ENCODE measurements at places on chromosomes 16 and 17. TPM values are rescaled to one million over a fixed set of nuclear protein-coding genes. Genes with fewer than 3 reads are reported as not detected.

The ANKRD40CL gene
- not detected for polyA plus RNA-seq

The KRTAP4-5 gene
- polyA plus RNA-seq = not detected

The ITGB4 gene
- polyA plus RNA-seq = 0.28 TPM

The BAIAP3 gene
- 0.20 TPM for polyA plus RNA-seq

The MT4 gene
- not detected for polyA plus RNA-seq

The HEATR9 gene
- polyA plus RNA-seq = not detected

DNA sequence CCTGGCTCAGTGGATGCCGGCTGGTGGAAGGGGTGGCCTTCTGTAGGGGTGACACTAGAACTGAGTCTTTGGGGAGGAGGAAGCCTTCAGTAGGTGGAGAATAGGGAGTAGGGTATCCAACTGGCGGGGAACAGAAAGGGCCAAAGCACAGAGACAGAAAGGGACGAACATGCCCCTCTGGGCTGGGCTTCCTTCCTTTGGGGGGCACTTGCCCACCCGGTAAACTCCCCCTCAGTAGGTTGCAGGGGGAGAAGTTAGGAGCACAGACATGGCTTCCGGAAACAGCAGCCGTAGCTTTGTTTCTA is 774 bp downstream of the ENGASE start:
- DNase-seq = peak; percentile 30

DNA sequence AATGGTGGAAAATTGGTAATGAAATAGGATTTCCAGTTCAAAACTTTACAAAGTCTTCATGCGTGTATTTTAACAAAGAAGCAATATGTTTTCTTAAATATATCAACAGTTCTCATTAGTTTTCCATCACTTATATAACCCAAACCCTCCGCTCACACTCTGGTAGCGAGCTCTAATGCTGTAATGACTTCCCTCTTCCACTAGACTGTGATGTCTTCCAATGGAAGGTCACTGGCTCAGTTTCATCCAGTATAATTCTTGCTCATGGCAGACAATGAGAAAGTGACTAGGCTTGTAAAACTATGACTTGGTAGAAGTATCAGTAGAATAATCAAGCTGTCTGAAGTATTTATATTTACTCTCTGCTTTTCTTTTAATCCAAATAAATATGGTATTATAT is 32.8 kb downstream of the NETO2 start:
- no peak for DNase-seq

GRCh38 chr17:3773511-3773910 is 27.5 kb downstream of the ITGAE start:
- no peak for DNase-seq

- DNase-seq = peak; percentile 41
Observed at GRCh38 chr17:76252040-76252954, 12.0 kb upstream of the RNF157 start.

DNA sequence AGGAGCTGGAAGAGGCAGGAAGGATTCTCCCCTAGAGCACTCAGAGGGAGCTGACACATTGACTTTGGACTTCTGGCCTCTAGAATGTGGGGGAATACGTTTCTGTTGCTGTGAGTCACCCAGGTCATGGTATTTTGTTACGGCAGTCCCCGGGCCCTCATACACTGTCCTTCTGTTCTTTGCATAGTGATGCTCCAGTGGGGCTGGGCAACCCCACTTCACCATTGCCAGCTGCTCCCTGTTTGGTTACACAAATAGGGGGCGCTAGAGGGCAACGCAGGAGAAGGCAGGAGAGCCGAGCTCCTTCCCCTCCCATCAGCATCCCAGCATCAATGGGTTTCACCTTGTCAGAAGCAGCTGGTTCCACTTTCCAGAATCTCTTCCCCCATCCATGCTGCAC is 257.7 kb upstream of the FOXF1 start:
- no peak for DNase-seq

DNA sequence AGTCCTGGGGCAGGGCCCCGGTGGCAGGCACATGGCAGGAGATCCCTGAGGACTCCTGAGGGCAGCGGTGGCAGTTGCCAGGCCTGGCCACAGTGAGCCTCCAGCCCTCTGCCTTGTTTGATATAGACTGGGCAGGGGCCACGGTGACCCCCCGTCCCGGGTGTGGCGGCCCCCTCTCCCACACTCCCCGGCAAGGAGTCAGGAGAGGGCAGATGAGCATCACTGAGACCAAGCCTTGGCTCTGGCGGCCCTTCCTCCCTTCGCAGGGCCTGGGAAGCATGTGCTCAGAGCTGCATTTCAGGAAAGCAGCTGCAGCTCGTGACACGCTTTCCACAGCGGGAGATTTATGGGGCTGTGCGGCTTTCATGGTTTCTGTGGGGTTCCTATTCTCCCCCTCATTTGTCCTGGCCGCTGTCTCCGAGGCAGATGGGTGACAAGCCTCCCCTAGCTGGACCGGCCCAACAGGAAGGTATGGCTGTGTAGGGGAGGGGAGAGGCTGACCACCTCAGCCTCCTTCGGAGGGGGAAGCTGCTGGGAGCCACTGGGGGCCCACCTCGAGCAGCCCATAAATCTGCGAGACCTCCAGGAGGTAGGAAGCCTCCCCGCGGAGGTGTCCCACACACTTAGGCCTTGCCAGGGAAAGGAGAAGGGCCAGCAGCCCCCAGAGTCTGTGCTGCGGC is 211.4 kb downstream of the NTN1 start:
- DNase-seq = no peak

- DNase-seq = peak; percentile 41
Observed at GRCh38 chr17:43021741-43022512, at the start of gene VAT1. Gene VAT1, minus strand, starts transcription at chr17:43022385. Its CDS starts 63 bp downstream, at chr17:43022322.

DNA sequence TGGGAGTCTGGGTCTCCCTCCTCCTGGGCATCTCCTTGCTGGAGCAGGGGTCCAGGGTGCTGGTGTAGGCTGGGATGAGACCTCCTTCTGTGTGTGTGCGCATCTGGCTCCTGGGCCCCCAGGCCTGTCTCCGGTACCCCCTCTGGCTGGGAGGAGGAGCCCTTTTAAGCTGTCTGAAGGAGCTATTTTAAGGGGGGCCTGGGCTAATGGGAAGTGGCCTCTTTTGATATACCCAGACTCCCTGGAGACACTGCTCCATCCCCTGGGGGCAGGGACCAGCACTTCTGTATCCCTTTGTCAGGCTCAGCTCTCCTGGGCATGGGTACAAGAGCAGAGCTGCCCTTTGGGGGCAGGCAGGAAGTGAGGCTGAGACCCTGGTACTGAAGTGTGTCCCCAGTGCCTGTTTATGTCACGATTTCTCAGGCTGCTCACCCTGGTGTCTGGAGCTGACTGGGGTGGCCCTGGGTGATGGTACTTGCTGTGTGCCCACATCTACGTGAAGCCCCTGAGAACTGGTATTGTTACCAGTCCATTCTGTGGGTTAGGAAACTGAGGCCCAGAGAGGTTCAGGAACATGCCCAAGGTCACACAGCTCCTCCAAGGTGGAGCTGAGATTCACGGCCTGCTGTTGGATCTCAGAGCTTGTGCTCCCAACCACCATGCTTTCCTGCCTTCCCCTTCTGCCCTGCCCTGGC is 6.5 kb downstream of the ADCY7 start:
- DNase-seq = no peak

DNA sequence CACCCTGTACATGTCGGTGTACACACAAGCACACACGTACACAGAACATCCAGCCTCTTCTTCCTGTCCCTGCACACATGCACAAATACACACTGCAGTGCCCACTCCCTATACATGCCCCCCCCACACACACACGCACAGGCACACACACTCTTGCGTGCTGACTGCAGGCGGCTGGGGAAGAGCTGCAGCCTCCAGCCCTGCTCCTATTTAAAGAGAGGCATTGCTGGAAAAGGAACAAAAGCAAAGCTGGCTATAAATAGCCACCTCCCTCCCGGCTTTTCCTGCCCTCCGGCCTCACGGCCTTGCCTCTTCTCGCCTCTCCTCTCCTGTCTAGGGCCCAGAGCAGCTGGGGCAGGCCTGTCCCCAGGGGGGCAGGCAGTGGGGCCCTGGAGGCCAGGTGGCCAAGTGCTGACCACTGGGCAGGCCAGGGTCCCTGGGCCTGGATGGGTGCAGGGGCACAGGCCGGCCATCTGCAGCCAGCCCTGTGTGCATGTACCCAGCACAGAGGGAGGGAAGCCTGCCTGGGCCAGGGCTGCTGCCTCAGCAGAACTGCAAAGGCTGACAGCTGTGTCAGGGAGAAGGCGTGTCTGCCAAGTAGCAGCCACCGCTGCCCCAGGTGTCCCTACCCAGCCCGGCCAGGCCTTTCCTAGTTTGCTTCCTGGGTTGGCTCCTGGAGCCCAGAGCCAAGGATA is 25.4 kb downstream of the RTN4RL1 start:
- no peak for DNase-seq

GRCh38 chr17:81432941-81433340 is 37.7 kb downstream of the BAHCC1 start:
- DNase-seq = no peak

DNA sequence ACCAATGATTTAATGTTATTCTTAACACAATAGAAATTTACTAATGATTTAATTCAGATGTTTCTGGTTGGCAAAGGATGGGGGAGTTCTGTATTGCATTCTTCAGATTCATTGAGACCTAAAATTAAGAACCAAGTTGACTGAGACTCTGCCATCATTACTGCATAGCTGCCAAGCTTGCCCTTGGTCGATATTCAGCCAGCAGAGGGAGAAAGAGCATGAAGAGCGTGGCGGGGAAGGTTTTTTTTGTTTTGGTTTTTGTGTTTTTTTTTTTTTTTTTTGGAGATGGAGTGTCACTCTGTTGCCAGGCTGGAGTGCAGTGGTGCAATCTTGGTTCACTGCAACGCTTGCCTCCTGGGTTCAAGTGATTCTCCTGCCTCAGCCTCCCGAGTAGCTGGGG is 659.4 kb upstream of the EEF2KMT start:
- DNase-seq = no peak

- no peak for DNase-seq
Observed at GRCh38 chr16:58678716-58679115, 5.9 kb downstream of the SLC38A7 start.

GRCh38 chr17:57521606-57522005 is 223.5 kb downstream of the CCDC182 start:
- no peak for DNase-seq

DNA sequence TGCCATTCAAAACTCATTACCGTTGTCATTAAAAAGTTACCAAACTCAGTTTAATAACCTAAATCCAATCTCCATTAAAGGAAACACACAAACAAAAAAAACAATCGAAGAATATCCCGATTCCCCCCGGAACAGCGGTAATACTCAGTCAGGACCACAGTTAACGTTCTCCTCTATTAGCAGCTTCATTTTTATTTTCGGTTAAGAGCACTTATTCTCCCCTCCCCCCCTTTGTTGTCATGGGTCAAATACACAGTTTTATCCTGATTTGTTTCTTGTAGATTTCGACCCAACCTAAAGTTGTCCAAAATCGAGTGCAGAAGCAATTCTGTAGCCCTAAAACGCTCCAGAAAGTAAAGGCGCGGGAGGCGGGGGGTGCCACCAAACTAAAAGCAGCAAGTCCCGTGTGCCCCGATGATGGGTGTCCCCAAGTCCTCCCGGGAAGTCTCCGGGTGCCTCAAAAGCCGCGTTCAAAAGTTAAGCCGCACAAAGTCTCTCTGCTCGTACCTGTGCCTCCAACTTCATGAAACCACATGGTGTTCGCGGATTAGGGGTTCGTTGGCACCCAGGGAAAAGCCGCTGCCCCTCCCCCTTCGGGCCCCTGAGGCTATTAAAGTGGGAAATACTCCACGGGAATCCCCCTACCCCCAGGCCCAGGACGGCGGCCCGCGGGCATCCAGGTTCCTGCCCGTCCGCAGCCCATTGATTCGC is 996 bp downstream of the SUMO2 start:
- peak; percentile 40 for DNase-seq

DNA sequence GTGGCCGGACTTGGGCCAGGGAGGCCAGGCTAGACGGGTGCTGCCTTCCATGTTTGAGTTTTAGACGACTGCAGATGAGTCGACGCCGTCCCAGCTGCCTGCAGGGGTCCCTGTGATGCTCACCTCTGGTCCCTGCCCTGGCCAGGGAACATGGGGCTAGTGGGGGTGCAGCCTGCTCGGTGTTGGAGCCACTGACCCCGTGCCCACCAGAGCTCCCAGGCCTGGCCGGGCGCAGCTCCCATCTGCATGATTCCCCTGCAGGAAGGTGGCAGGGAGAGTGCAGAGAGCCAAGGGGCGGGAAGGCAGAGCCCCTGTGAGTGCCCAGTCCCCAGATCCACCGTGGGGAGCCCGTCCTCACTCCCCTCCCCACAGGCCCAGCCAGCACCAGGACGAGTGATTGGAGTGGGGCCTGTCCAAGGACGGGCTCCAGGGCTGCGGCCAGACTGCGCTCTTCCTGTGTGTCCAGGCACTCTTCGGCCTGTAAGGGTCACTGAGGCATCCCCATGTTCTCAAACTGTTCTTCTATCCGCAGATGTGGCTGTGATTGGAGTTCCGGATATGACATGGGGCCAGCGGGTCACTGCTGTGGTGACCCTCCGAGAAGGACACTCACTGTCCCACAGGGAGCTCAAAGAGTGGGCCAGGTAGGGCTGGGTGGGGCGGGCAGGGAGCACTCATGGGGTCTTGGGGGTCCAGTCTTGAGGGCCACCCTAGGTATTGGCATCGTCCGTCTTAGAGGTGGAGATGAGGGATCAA is 26.0 kb upstream of the CDH15 start:
- DNase-seq = no peak

DNA sequence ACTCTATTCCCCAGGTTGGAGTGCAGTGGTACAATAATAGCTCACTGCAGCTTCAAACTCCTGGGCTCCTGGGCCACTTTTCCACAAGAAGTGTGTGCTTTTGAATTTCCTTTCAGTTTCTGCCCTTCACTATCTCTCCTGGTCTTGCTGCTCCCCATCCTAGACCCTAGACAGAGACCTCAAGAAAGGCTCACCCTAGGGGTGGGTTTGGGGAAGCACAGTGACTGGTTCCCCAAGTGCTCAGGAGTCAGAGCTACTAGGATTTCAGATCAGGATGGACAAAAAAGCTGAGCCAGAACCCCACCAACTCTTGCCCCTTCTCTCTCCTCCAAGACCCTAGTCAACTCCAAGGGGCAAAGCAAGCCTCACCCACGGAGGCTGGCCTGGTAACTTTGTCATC is 1.6 kb upstream of the SEBOX start:
- no peak for DNase-seq

DNA sequence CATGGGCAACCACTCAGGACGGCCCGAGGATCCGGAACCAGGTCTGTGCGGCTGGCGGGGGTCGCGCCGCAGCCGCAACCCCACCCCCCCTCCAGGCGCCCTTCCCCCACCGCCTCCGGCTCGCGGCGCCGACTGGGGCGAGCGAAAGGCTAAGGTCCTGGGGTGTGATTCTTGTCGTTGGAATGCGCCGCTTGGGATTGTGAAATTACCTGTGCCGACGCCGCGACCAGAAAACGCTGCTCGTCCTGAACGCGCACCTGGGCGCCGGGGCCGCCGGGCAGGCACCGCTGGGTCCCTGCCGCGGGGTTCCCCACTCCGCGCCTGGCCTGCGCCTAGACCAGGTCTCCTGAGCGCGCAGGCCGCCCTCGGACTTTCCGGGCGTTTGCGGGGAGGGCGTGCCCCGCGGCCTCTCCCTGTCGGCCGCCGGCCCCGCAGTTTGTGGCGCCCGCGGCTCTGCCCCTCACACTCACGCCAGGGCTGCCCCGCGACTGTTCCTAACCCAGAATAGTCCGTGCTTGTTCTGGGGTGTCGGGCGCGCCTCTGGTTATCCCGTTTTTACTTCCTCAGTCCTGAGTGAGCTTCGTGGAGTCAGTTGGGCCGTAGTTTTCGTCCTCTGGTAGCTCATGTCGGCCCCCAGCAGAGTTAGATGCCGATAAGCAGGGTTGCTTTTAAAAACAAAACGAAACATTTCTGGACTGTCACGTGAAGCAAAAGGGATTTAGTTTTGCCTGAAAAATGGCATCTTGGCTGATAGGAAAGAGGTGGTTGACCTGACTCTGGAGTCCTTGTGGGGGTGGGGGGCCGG is 147.2 kb downstream of the SPECC1 start:
- DNase-seq = no peak

- DNase-seq = no peak
Observed at GRCh38 chr17:48995304-48995973, 1.7 kb upstream of the IGF2BP1 start.
